Right hindlimb (tissue), 1 donor: ENCODE measurements at places on chromosomes 1 and 21.
A peak's percentile ranks its signal among the peaks of the same experiment; 100 is the strongest.

GRCh38 chr1:106173101-106173500, 883.4 kb upstream of the PRMT6 start:
- no peak for DNase-seq

GRCh38 chr1:156858555-156858956, 361 bp downstream of the INSRR start:
- DNase-seq: no peak

DNA sequence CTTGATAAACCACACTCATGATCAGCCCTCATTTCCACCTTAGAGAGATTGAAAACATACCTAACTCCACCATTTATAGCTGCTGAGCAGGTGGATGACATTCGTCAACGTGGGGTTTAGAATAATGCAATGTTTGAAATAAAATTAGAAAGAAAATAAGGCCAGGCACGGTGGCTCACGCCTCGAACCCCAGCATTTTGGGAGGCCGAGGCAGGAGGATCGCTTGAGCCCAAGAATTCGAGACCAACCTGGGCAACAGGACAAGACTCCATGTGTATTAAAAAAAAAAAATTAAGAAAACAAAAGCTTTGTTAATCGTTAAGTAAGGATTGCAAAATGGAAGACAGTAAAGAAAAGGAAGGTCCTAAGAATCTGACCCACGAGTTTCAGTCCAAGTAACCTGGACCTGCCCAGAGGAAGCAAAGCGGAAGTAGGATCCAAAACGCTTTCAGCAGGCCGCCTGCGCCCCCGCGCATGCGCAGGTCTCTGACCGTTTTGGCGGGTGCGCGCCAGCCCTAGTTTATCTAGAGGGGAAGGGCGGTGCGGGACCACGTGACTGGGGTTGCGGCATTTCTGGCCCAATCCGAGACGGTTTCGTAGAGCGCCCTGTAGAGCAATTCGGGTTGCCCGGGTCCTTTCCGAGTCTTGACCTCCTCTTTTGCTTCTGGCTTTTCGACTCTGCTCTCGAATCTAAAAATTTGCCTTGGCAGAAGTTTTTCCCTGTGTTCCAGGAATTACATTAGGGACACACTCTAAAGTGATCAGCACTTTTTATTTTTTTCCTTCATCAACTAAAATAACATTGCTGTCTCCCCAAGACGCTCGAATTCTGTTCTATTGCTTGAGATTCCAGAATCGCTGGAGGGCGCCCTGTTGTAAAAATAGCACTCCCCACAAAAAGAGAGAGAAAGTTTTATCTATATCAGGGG, 22.5 kb downstream of the ANP32E start:
- DNase-seq: peak; percentile 98

DNA sequence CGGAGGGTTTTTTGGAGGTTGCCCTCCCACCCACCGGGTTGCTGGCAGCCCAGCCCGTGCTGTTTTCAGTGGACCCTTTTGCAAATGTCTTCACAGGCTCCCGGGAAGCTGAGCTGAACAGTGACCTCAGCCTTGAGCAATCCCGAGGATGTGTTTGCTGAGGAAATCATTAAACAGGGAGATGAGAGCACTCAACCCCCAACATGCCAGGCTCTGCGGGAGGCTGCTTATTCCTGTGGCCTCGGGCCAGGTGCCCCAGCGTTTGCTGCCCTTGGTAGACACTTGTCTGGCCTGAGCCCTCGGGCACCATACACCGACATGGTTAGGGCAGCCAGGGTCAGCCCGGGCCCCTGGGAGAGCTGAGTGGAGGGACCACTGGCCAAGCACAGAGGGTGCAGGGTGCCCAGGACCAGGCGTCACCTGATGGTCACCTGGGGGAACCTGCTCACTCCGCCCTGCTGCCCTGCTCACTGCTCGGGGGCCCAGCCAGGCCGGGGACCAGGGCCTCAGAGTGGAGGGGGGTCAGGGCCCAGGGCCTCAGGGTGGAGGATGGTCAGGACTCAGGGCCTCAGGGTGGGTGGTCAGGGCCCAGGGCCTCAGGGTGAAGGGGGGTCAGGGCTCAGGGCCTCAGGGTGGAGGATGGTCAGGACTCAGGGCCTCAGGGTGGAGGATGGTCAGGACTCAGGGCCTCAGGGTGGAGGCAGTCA, 42.5 kb upstream of the POFUT2 start:
- DNase-seq: peak; percentile 40

- no peak for DNase-seq
Measured at GRCh38 chr1:178713259-178713658, 11.8 kb upstream of the RALGPS2 start.

GRCh38 chr21:29638761-29639327, 301.0 kb downstream of the GRIK1 start:
- no peak for DNase-seq

DNA sequence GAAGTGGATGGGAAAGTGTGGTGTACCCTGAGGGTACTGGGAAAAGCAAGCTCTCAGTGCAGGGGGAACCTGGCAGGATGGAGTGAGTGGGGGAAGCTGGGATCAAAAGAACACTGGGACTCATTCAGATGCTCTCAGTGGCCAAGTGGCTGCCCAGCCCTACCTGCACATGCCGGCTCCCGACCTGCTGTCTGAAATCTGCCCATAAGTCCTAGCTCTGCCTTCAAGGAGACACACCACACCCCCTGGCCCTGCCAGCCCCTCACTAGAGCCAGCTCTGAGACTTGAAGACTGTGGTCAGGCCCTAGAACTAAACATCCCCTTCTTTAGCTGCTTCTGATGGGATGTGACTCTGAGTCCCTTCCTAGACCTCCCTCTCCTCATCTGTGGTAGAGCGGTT, 2.2 kb downstream of the TMEM54 start:
- no peak for DNase-seq
